ENCODE measurements at places on chromosomes 3 and 15.

- DNase-seq: no peak
Measured at GRCh38 chr3:3686907-3687648, 112.2 kb upstream of the LRRN1 start.

- no peak for DNase-seq
Measured at GRCh38 chr3:19272296-19272695, 124.0 kb downstream of the KCNH8 start.

DNA sequence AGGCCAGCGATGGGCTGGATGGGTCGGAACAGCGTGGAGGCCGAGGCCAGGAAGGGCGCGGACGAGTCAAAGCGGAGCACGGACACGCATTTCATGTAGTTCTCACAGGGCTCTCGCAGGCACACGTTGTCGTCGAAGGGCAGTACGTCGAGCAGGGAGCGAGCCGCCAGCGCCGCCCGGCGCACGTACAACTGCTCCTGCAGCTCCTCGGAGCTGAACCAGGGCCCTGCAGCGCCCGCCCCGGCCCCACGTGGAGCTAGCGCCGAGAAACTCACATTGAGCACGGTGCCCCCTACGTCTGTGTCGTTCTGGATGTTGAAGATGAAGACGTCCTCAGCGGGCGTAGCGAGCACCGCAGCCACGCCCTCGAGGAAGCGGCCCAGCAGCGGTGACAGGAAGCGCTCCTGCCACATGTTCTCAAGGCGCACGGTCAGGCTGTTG, 5.8 kb downstream of the CELSR3 start:
- no peak for DNase-seq

GRCh38 chr15:74303741-74304309, 63.6 kb downstream of the CYP11A1 start:
- DNase-seq: no peak

GRCh38 chr15:90064911-90065681, 37.2 kb downstream of the IDH2 start:
- no peak for DNase-seq

DNA sequence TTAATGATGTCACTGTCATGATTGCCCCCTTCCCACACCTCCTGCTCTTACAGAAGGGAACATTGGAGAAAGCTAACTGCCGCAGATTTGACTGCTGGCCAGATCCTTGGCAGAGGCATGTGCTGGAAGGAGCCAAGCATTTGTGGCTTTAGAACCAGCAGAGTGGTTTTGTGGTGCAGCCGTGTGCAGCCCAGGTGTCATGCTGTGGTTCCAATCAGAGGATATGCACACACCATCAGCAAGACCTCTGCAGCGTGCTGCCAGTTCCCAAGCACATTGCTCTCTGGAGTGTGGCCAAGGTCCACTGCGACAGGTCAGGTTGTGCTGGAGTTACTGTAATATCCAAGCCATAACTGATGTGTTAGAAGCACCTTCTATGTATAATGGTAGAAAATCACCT, 61.6 kb downstream of the OTOL1 start:
- no peak for DNase-seq

GRCh38 chr3:174417573-174417972, 441.6 kb upstream of the NAALADL2 start:
- no peak for DNase-seq

GRCh38 chr15:67520321-67521028, 456 bp upstream of the C15orf61 start:
- peak; percentile 16 for DNase-seq

- no peak for DNase-seq
Measured at GRCh38 chr3:184594371-184595001, 32.9 kb downstream of the EPHB3 start.
